Stomach (tissue), 19 donors: ENCODE measurements at places on chromosomes 1 and 21. TPM values are rescaled to one million over a fixed set of nuclear protein-coding genes. Genes with fewer than 3 reads are reported as not detected.

DNA sequence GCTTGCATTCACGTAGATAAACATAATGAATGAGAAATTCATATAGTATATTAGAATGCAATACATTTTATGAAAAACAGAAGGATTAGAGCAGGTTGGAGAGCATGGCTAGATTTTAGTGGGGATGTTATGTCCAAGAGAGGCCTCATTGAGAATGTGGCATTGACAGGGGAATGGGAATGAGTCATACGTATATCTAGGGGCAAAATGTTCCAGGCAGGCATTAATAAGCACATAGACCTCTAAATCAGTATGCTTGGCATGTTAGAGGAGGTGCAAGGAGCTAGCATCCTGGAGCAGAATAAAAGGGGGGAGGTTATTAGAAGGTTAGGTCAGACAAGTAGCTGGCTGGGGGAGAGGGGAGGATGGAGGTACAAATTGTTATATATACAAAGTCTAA lies 93.0 kb downstream of the USH2A start:
- H3K4me1 ChIP-seq, result no peaks in the 10 kb centered on the region
- no peaks in the 10 kb centered on the region for H3K27me3 ChIP-seq
- DNase-seq, result no peak
- H3K36me3 ChIP-seq, result no peaks in the 10 kb centered on the region
- H3K27ac ChIP-seq, result no peak overlapping the region

- no peak overlapping the region for H3K27ac ChIP-seq
- peak; percentile 62 for DNase-seq
- H3K4me3 ChIP-seq, result no peak overlapping the region
- peaks cover 83% of the 10 kb centered on the region for H3K4me1 ChIP-seq
These were observed 22.0 kb downstream of the GNAI3 start for GRCh38 chr1:109570414-109570813.

- peaks cover 54% of the 10 kb centered on the region for H3K36me3 ChIP-seq
- H3K27ac ChIP-seq, result no peak overlapping the region
- peak; percentile 18 for DNase-seq
- H3K27me3 ChIP-seq, result no peaks in the 10 kb centered on the region
- no peak overlapping the region for H3K4me3 ChIP-seq
These were observed 29.0 kb downstream of the SPEN start for GRCh38 chr1:15876357-15877055.

DNA sequence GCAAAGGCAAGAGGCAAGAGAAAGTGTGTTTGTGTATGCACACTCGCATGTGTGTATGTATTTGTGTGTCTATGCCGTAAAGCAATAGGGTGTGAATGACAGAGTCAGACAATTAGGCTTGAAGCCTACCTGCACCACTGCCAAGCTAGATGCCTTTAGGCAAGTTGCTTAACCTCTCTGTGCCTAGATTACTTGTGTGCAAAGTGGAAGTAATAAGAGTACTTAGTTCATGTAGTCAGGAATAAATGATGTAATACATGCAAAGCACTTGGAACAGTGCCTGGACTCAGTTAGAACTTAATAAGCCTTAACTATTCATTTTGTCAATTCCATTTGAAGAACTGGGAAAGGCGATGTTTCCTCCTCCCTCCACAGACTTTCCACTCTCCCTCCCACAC lies 31.7 kb downstream of the LAMB3 start:
- H3K27me3 ChIP-seq, result no peaks in the 10 kb centered on the region
- peaks cover 8% of the 10 kb centered on the region for H3K4me1 ChIP-seq
- no peak for DNase-seq
- peaks cover 10% of the 10 kb centered on the region for H3K36me3 ChIP-seq

DNA sequence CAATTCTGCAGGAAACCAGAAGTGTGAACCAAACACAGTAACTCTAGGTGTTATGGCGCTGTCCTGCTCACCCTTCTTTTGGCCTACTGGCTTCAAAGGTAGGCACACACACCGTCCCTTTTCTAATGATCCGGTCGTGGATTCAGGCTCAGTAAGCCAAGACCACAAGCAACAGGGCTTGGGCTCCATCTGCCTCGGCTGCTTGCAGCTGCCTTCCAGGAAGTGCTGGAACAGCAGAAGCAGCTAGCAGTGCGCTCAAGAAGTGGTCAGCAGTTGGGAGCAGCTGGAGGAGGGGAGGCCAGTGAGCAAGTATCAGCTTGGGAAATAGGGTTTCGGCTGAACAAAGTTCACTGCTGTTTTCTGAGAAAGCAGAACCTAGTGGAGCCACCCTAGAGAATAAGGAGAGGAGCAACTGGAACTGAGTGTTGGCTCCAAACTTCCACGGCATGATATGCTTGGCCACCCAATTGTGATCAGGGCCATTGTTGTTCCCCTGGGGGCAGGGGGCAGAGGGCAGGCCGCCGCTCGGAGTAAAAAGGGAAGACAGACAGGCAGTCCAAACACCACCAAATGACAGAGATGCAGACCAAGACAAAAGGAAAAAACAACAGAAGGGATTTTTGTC lies 173.4 kb downstream of the TOMM20 start:
- no peaks in the 10 kb centered on the region for H3K27me3 ChIP-seq
- no peaks in the 10 kb centered on the region for H3K36me3 ChIP-seq
- no peak overlapping the region for H3K4me3 ChIP-seq
- DNase-seq, result peak; percentile 60
- peaks cover 63% of the 10 kb centered on the region for H3K4me1 ChIP-seq

DNA sequence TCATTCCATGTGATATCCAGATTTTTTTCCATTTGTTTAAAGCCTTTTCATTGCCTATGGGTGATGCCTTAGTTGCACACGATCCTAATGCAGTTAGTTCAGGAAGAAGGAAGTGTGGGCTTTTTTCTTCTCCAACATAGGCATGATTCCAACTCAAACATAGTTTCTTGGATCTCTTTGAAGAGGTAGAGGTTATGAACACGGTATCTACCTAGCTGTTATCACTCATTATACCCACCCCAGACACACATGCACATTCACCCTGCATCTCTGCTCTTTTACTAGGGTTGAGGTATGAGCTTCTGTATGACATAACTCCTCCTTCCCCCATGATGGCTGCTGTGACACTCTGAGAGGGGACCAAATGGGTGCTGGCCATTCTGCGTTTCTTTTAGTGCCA lies 122.1 kb upstream of the ZNF648 start:
- no peaks in the 10 kb centered on the region for H3K27me3 ChIP-seq
- H3K4me3 ChIP-seq, result no peak overlapping the region
- no peaks in the 10 kb centered on the region for H3K36me3 ChIP-seq
- peaks cover 52% of the 10 kb centered on the region for H3K4me1 ChIP-seq

GRCh38 chr1:98523256-98523655 lies 138.3 kb upstream of the SNX7 start:
- no peak overlapping the region for H3K4me3 ChIP-seq
- H3K27me3 ChIP-seq, result no peaks in the 10 kb centered on the region
- no peaks in the 10 kb centered on the region for H3K4me1 ChIP-seq
- H3K36me3 ChIP-seq, result no peaks in the 10 kb centered on the region
- DNase-seq, result no peak

DNA sequence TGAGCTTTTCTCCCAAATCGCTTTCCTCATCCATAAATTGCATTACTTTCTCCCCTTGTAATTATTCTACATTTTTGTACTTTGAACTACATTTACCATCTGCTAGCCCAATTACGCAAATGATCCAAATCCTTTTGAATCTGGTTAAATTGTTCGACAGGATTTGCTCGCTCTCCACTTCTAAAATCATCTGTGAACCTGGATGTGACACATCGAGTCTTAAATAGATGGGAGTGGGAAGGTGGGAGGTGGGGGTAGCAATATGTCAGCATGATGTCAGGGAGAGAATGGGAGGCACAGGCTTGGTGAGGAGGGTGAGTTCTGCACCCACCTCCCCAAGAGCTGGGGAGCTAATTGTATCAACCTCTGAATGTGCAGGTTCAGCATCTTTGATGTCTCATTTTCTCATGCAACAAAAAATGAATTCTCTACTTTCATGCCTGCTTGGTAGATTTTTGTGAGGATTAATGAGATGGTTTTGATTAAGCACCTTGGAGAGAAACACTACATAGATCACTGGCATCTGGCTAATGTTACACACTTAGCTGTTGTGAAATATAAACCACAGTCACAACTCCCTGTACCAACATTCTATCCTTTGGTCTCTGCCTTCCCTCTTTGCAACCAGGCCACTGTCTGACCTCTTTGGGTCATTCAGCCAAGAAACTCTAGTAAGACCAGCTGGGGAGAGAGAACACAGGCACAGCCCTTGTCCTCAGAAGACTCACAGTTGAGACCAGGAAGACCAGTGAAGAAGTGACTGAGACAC lies 165.1 kb downstream of the DAB1 start:
- H3K27ac ChIP-seq, result no peak overlapping the region
- H3K36me3 ChIP-seq, result no peaks in the 10 kb centered on the region
- H3K27me3 ChIP-seq, result no peaks in the 10 kb centered on the region
- no peak for DNase-seq

GRCh38 chr1:17920881-17921640 lies 165.9 kb downstream of the ACTL8 start:
- DNase-seq, result no peak
- peaks cover 5% of the 10 kb centered on the region for H3K4me1 ChIP-seq
- no peak overlapping the region for H3K27ac ChIP-seq
- H3K36me3 ChIP-seq, result no peaks in the 10 kb centered on the region
- no peak overlapping the region for H3K4me3 ChIP-seq

DNA sequence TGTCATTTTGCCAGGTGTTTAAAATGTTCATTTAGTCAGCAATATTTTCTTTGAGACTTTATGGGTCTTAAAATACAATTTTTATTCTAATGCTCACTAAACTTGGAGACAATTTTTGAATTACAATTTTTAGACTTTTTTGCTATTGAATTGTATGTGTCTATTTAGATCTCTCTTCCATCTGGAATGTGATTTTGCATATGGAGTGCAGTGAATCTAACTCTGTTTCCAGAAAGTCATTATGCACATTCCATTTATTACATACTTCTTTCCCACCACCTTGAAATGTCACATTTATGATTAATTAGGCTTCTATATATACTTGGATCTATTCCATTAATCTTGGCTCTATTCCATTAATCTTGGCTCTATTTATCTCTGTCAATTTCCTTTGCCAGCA lies 5.6 kb upstream of the TSPEAR start:
- no peaks in the 10 kb centered on the region for H3K36me3 ChIP-seq
- no peak overlapping the region for H3K4me3 ChIP-seq
- no peaks in the 10 kb centered on the region for H3K4me1 ChIP-seq
- peaks cover 84% of the 10 kb centered on the region for H3K27me3 ChIP-seq
- no peak for DNase-seq

- peaks cover 14% of the 10 kb centered on the region for H3K4me1 ChIP-seq
- DNase-seq, result no peak
- H3K36me3 ChIP-seq, result no peaks in the 10 kb centered on the region
- no peaks in the 10 kb centered on the region for H3K27me3 ChIP-seq
These were observed 59.6 kb downstream of the ABL2 start for GRCh38 chr1:179169616-179170467.

DNA sequence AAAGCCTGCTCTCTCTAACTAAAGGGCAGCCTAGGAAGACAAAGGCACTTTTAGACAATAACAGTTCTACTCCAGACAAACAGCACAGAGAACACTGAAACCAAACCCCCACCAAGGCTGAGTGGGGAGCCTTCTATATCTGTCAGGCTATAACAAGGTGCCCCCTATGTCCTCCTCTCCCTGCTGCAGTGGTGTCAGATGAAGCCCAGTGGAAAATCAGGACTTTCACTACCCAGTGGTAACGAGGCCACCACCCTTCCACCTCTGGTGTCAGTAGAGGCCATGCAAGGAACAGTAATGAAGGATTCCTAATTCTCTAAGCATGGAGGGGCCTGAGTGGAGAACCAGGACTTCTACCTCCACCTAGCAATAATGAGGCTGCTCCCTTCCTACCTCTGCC lies 83.7 kb downstream of the ZSWIM5 start:
- H3K4me3 ChIP-seq, result no peak overlapping the region
- DNase-seq, result no peak
- H3K27me3 ChIP-seq, result no peaks in the 10 kb centered on the region

GRCh38 chr1:23478896-23479665 lies 4.9 kb downstream of the ASAP3 start:
- no peaks in the 10 kb centered on the region for H3K36me3 ChIP-seq
- peak; percentile 72 for DNase-seq
- no peak overlapping the region for H3K4me3 ChIP-seq
- H3K4me1 ChIP-seq, result peaks cover 52% of the 10 kb centered on the region
- peaks cover 17% of the 10 kb centered on the region for H3K27me3 ChIP-seq

- DNase-seq, result no peak
- H3K4me3 ChIP-seq, result no peak overlapping the region
- peaks cover 9% of the 10 kb centered on the region for H3K4me1 ChIP-seq
- no peak overlapping the region for H3K27ac ChIP-seq
These were observed 48.9 kb upstream of the CITED4 start for GRCh38 chr1:40911105-40911504.

GRCh38 chr1:44786841-44787426 lies 1.0 kb downstream of the BEST4 start:
- peaks cover 36% of the 10 kb centered on the region for H3K4me1 ChIP-seq
- no peak for DNase-seq
- H3K4me3 ChIP-seq, result no peak overlapping the region
- H3K27me3 ChIP-seq, result no peaks in the 10 kb centered on the region
- H3K36me3 ChIP-seq, result peaks cover 5% of the 10 kb centered on the region
- peak overlapping the region; percentile 78 for H3K27ac ChIP-seq

The ERICH3 gene
- not detected for total RNA-seq

The ZNF695 gene
- total RNA-seq, result not detected

The FAM3B gene
- 12.3 TPM for total RNA-seq

The CDKN2C gene
- 11.7 TPM for total RNA-seq
